ENCODE measurements at places on chromosomes 2 and 18. TPM values are rescaled to one million over a fixed set of nuclear protein-coding genes. Genes with fewer than 3 reads are reported as not detected.

The RGPD4 gene
- total RNA-seq, result 0.09 TPM

The IL36B gene
- total RNA-seq, result not detected

The ZBTB7C gene
- total RNA-seq, result not detected

The LOXHD1 gene
- total RNA-seq, result not detected

The HOXD8 gene
- total RNA-seq, result 15.6 TPM

The PFN4 gene
- 0.93 TPM for total RNA-seq

The CHST9 gene
- total RNA-seq, result not detected

The SLC39A10 gene
- 47.4 TPM for total RNA-seq

The TDRD15 gene
- total RNA-seq, result not detected
